ENCODE measurements at places on chromosomes 4 and X.

- no peak for DNase-seq
Observed at GRCh38 chrX:20527558-20528011, 260.9 kb upstream of the RPS6KA3 start.

- no peak for DNase-seq
Observed at GRCh38 chr4:84215217-84215616, 283.9 kb downstream of the NKX6-1 start.

DNA sequence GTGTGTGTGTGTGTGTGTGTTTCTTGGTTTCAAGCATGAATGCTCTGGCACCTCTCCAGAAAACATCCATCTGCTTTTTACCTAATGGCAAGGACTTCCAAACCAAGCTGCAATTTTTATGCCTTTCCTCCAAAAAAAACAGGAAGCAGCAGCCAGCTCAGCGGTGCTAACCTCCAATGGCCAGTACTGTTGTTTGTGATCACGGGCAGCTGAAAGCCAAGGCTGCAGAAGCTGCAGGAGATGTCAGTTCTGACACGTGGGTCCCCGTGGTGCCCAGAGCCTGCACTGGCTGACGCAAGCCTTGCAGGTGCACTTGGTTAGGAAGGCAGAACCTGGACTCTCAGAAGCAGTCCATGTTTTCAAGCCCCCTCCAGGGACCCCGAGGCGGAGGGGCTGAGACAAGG lies 313.6 kb upstream of the DDX53 start:
- no peak for DNase-seq

- DNase-seq = no peak
Observed at GRCh38 chrX:22486296-22486695, 213.6 kb downstream of the CBLL2 start.

GRCh38 chr4:99714179-99714578 lies 56.6 kb upstream of the C4orf54 start:
- no peak for DNase-seq

DNA sequence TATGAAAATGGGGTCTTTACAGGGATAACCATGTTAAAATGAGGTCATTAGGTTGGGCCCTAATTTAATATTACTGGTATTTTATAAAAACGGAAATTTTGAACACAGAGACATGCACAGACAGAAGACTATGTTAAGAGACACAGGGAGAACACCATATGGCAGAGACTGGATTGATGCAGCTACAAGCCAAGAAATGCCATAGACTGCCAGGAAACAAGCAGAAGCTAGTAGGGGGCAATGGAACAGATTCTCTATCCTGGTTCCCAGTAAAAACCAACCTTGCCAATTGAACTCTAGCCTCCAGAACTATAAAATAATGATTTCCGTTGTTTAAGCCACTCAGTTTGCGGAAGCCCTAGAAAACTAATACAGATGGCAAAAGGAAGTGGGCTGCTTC lies 6.6 kb upstream of the GUF1 start:
- DNase-seq = no peak

GRCh38 chr4:163486321-163486720 lies 8.2 kb upstream of the TMA16 start:
- DNase-seq = no peak

Data from stimulated activated CD8-positive, alpha-beta memory T cell treated with anti-CD3 and anti-CD28 coated beads, Interleukin-4, amount 100 ng/mL, for 1 hour (primary cell).